ENCODE measurements at places on chromosomes 16 and 17.

GRCh38 chr17:80566054-80566400 lies 21.4 kb downstream of the RPTOR start:
- no peak for DNase-seq

- no peak for DNase-seq
These were observed 446.5 kb downstream of the KCNJ2 start for GRCh38 chr17:70615831-70616230.

GRCh38 chr16:27323781-27324561 lies 10.2 kb downstream of the IL4R start:
- no peak for DNase-seq

GRCh38 chr16:29663807-29664090 lies 702 bp downstream of the SPN start:
- no peak for DNase-seq

- DNase-seq, result no peak
These were observed 36.3 kb upstream of the ZNF750 start for GRCh38 chr17:82876149-82876548.

DNA sequence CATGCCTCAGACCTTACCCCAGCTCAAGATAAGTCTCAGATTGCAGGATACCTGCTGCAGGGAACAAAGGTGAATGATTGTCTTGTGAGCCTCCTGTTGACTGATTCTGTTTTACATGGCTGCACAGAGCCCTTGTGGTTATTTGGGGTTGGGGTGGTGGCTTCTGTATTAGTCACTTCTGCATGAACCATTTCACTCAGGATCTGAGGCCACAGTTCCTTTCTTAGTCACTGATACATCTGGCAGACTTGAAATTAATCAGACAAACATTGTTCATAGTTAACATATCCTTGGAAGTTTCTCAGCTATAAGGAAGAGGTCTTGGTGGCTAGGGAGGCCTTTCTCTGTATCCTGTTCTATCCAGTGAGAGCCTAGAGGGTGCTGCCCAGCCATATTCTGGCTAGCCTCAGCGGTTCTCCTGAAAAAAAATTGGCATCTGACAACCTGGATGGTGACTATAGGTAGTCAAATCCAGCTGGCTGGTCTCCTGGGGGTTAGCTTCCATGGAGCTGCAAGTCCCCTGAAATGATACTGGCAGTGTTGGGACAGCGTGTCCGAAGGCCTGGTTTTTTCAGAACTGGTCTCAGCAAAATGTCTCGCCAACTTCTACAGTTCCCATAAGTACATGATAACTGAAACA lies 8.4 kb upstream of the PLK1 start:
- no peak for DNase-seq

DNA sequence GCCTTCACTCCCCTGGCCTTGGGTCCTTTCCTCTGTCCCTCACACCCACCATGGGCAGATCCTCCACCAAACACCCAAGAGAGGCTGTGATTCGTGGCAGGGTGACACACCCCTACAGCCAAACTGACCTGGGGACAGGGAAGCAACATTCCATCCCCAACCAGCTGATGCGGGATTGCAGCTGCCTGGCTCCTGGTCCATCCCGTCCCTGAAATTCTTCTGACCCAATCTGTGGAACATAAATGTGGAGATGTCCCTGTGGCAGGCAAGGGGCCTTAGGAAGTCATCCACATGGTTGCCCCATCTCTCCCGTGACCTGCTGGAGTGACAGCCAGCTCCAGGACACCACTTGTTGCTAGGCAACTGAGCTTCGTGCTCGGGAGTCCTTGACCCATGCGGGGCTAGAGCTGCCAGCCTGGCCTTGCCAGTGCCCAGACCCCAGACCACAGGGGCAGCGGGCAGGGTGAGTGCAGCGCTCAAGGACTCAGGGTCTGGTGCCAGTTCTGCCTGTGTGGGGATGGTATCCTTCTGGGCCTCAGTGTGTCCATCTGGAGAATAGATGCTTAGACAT lies 34.0 kb upstream of the CPNE2 start:
- no peak for DNase-seq

DNA sequence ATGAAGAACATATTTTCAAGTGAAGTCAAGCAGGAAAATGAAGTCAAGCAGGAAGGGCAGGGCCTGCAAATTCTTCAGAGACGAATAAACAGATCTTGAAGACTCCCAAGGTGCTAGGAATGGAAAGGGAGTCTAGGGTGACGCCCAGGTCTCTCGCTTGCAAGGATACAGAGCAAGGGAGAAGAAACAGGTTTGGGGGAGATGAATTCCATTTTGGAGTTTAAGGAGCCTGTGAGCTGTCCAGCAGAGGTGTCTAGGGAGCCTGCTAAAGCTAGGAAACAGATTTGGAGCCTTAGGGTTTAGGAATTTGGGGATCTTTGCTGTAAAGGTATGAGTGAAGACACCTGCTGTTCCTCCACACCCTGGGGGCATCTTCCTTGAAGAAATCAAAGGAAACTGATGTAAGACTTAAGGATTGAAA lies 2.0 kb upstream of the UNKL start:
- DNase-seq, result no peak

- DNase-seq, result no peak
These were observed 52.7 kb upstream of the ZNF469 start for GRCh38 chr16:88329726-88330700.

- DNase-seq, result no peak
These were observed 3.7 kb upstream of the DPEP2 start for GRCh38 chr16:68003031-68003430.

DNA sequence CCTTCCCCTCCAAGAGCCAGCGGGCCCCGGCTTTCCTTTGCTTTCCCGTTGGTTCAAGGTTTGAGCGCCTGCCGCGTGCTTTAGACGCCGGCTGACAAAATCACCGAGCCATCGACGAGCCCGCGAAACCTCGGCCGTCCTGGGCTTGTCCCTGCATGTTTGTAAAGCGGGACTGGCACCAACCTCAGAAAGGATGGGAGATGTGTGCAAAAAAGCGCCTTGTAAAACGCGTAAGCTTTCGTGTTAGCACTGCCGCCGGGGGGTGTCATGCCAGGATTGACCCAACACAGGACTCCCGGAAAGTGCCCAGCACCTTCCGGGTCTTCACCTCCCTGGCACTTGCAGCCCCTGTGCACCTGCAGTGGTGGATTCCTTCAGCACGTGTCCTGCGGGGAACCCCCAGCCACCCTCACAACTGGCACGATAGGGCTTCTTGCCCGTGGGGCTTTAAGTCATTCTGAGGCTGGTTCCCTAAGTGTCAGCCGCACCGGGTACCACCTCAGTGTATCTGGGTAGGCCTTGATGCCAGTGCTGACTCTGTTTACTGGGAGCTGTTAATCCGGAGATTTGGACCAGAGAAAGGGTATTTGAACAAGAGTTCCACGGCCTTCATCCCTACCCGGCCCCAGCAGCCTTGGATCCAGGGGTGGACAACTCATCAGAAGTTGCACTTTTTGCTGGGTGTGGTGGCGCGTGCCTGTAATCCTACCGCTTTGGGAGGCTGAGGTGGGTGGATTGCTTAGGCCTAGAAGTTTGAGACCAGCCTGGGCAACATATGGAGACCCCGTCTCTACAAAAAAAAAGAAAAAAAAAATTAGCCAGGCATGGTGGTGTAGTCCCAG lies 817 bp downstream of the NDUFAF8 start:
- DNase-seq, result no peak

DNA sequence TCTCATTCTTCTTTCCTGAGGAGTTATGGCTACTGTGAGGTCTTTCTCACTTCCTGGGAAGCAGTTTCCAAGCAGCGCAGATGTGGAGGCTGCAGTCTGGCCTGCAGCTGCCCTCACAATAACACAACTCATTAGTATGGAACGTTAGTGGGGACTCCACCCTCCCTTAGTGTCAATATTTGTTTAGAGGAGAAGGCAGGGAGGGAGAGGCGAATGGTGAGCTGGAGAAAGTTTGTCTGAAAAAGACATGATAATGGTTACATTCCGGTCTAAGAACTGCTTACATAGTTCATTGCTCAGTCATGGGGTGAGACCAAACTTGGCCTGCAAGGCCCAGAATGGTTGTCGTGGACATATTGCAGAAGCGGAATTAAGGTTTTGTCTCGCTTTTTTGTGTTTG lies 170.2 kb downstream of the HS3ST3B1 start:
- DNase-seq, result no peak

DNA sequence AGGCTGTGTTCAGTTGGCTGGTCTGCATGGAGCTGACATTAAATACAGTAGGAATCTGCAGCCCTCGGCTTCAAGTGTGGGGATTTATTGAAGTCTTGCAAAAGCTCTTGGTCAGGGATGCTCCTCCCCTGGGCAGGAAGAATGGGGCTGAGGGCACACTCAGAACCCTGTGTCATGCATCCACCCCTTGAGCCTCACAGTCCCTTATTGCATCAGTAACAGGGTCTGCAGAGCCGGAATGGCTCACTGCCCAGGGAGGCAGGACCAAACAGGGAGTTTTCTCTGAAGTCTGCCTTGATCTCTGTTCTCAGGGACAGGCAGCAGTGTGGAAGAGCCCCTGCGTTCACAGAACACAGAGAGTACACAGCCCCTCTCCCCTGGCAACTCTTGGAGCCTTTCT lies 216.8 kb downstream of the ENGASE start:
- no peak for DNase-seq

- DNase-seq, result peak; percentile 65
These were observed 138.5 kb upstream of the CORO6 start for GRCh38 chr17:29761040-29761761.

- no peak for DNase-seq
These were observed 53.8 kb upstream of the ARHGAP44 start for GRCh38 chr17:12735517-12735916.

DNA sequence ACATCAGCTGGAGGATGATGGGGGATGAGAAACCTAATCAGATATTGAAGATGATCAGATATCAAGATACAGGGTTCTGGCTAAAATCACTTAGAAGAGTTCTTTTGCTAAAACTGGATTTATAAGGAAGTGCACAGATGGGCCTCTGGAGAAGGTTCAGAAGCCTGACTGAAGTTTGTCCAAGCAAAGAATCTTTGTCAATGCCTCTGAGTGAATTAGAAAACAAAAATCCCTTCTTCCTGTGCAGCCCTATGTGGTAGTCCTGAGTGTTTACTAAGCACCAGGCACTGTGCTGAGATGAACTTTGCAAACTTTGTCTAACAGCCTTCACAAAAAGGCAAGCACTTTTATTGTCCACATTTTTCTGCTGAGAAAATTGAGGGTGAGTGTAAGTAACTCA lies 11.4 kb upstream of the CENPV start:
- no peak for DNase-seq

DNA sequence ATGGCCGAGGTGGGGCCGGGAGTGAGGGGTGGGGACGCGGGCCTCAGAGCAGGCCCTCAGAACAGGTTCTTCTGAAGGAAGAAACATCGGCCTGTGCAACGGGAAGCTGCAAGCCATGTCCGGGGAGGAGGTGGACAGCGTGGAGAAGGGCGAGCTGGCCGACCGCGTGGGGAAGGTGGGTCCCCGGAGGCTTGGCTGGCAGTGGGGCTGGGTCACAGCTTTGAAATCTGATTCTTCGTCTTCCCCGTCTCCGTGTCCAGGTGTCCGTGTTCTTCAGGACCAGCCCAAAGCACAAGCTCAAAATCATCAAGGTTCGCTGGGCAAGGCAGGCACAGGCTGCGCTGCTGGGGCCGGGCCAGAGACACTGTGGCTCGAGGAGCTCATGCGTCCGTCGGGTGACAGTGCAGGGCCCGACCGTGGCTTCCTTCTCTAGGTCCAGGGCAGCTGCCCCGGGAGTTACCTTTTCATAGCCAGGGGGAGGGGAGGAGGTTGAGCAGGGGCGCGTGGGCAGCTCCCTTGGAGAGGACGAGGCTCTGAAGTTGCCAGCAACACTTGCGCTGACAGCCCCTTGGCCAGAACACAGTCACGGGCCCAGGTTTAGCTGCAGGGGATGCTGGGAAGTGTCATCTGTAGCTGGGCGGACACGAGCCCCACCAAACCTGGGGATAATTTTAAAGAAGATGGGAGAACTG lies 51.3 kb downstream of the MEAK7 start:
- no peak for DNase-seq

- DNase-seq, result no peak
These were observed 167.7 kb upstream of the WSCD1 start for GRCh38 chr17:5902181-5903140.

GRCh38 chr17:8142158-8142886 lies 9.9 kb downstream of the PER1 start:
- no peak for DNase-seq

- DNase-seq, result no peak
These were observed 1.0 kb downstream of the CX3CL1 start for GRCh38 chr16:57373117-57373947.

DNA sequence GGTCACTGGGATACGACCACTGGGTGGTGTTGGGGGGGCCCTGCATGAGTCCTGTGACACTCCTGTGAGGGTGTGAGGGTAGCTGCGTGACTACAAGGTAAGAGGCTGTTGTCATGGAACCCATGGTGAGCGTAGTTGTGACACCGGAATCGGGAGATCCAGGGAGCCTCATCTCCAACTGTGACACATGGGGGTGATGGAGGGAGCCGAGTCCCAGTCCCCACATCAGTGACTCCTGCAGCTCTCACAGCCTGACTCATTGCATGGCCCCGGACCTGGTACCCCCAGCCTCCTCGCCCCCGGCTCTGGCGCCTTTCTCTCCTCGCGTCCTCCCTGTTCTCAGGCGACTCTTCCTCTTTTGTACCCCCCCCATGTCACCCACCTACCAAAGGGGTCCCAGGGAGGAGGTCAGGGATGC lies 14.2 kb downstream of the CDH16 start:
- DNase-seq, result no peak

GRCh38 chr16:83952940-83953795 lies at the start of gene OSGIN1:
Gene OSGIN1, plus strand, starts transcription at chr16:83953240. Its CDS starts 4,432 bp downstream, at chr16:83957672.
- peak; percentile 87 for DNase-seq

GRCh38 chr17:43531955-43532354 lies 14.2 kb downstream of the ETV4 start:
- DNase-seq, result no peak

- no peak for DNase-seq
These were observed 7.7 kb upstream of the NLRP1 start for GRCh38 chr17:5591966-5592365.

DNA sequence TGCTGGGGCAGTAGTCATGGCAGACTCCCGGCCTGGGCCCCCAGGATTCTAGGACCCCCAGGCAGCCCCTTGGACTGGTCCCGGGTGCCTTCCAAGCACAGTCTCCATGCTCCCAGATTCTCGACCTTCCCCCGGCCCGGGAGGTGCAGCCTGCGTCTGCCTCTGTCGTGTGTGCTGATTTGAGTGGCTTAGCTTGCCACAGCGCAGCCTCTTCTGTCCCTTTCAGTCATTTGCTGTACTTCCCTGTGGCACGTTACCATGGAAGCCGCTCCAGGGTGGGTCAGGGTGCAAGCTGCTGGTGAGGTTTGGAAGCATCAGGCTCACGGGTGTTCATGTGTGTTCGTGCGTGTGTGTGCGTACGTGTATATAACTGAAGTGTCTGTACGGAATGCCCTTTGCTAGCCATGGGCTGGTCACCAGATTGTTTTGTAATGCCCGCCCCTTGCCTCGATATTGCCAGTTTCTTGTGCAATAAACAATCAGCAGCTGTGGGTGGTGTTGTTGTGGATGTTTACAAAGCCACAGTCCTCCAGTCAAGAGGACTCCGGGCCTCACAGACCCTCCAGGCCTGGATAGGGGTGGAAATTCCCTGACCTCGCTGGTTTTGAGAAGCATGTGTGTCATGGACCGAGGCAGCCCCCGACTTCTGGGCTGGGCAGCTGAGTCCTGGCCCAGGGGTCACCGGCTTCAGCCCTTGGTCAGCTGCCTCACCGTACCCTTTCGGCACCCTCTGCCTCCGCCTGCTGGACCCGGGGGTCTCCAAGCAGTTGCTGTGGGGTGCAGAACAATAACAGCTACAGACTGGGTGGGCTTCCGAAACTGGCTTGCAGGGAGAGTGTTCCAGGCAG lies 9.7 kb upstream of the CLEC18A start:
- DNase-seq, result no peak

All from substantia nigra (tissue), 51 donors.